ENCODE measurements at places on chromosomes 16 and 17.

DNA sequence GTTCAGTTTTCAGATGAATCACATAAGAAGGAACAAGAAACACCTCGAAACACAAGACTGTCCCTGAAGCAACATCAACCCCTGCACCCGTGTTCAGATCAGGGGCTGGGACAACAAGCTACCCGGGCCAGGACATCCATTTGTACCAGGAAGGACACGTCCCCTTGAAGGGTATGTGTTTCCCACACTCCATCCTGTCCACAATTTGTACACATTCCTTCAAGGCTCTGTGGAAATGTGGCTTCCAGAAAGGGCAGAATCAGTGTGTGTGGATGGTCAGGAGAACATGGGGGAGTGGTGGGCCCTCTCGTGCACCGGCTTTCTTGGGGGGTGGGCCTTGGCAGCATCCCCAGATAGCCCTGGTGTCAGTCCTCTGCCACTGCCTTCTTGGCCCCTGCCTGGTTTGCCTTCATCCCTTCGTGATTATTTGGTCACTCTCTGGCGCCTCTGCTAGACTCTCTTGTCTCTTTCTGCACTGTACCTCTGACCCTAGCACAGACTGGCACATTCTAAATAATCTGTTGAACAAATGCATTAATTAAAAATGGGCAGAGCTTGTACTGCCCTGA, 10.3 kb downstream of the KIFC3 start:
- DNase-seq = no peak

GRCh38 chr17:82748756-82749155, 3.1 kb upstream of the TBCD start:
- no peak for DNase-seq

DNA sequence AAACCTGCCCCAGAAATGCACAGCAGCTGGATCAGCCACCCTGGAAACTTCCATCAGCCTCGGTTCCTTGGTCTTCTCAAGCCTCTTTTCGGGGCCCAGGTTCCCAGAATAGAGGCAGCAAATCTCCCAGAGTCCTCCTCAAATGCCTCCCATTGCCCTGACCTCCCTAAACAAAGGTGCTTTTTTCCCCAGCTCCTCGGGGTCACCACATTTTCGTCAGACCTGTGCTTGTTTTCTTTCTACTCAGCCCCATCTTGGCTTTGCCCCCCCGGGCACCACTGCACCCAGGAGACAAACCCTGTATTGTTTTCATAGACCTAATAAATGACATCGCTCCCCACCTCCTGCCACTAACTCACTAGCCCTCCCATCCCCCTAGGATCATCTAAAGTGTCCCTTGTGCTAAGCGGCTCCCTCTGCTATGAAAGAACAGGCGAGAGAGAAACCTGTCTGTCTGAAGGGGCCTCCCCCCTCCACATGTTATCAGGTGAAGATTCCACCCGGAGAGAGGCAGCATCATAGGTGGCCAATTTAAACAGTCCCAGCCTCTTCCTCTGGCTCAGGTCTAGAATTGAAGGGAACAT, 451.1 kb downstream of the SOX9 start:
- no peak for DNase-seq

- DNase-seq = no peak
Observed at GRCh38 chr16:49596068-49596467, 222.5 kb downstream of the C16orf78 start.

- DNase-seq = no peak
Observed at GRCh38 chr17:48231995-48232959, 124.7 kb downstream of the SNX11 start.

GRCh38 chr17:15973834-15974233, 25.7 kb downstream of the ZSWIM7 start:
- no peak for DNase-seq

DNA sequence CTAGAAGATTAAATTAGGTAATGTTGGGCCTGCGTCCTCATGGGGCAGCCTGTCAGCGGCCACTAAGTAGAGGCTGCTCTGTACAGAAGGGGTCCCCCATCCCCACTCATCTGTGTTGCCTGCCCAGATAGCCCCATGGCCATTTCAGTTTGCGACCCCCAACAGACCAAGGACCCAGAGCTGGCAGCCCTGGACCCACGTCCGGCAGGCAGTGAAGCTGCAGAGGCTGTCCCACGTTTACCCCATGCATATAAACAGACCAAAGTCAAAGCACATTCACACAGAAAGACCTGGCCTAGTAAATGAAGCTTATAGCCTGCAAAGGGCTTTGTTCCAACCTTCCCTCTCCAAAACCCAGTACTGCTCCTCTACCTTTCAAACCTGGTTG, 4.6 kb downstream of the PDF start:
- DNase-seq = no peak

GRCh38 chr17:74431568-74432423, at the start of gene GPRC5C:
Gene GPRC5C (plus strand): TSS chr17:74432088. CDS start chr17:74439777, 7,689 bp downstream.
- peak; percentile 23 for DNase-seq

DNA sequence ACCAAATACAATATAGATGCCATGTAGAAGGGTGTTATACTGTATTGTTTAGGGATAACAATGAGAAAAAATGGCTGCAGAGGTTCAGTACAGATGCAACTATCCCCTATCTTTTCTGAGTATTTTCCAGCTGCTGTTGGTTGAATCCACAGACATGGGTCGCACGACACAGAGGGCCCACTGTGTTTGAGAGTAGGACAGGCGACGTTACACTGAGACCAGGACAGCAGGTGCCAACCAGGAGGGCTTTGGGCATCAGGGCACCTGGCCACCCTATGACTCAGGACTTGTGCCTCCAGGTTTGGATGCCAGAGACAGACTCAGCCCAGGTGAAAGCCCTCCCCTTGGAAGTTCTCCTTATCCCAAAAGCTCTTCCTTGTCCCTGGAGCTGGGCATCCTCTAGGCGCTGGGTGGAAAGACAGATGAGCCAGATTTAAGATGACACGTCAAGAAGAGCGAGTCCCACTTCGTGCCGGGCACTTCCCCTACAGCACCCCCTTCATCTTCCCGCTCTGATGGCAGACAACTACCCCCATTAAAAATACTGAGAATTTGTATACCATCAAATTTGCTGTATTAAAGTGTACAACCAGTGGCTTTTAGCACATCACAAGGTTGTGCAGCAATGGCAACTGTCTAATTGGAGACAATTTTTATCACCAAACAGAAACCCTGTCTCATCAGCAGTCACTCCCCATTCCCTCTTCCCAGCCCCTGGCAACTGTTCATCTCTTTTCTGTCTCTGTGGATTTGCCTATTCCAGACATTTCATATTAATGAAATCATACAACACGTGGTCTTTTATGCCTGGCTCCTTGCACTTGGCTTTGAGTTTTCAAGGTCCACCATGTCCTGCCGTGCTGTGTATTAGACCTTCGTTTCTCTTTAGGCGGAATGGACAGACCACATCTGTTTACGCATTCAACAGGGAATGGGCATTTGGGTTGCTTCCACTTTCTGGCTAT, 30.6 kb downstream of the TNFRSF13B start:
- no peak for DNase-seq

DNA sequence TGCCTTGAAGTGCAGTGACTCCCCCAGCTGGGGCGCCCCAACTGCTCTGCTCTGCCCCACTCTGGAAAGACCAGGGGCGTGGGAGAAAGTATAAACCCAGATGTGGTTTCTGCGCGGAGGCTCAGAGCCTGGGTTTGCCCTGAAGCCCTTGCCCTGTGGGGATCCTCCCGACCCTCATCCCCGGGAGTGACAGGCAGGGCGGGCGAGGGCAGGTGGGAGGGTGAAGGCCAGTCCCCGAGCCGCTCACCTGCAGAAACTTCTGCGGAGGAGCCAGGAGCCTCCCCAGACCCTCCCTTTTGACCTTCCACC, 3.8 kb downstream of the TPSD1 start:
- DNase-seq = no peak

GRCh38 chr17:55330344-55330933, 65.7 kb downstream of the HLF start:
- DNase-seq = no peak

GRCh38 chr17:33079201-33079600, 87.6 kb downstream of the SPACA3 start:
- DNase-seq = no peak

- no peak for DNase-seq
Observed at GRCh38 chr16:57276596-57276995, 7.9 kb downstream of the PLLP start.

GRCh38 chr17:4204190-4204589, 59.6 kb downstream of the ANKFY1 start:
- DNase-seq = no peak

- no peak for DNase-seq
Observed at GRCh38 chr17:78390241-78391050, 12.0 kb downstream of the PGS1 start.

GRCh38 chr17:61484174-61484573, 32.0 kb downstream of the TBX4 start:
- DNase-seq = no peak

- peak; percentile 82 for DNase-seq
Observed at GRCh38 chr17:30332057-30332542, 1.8 kb downstream of the TMIGD1 start.

DNA sequence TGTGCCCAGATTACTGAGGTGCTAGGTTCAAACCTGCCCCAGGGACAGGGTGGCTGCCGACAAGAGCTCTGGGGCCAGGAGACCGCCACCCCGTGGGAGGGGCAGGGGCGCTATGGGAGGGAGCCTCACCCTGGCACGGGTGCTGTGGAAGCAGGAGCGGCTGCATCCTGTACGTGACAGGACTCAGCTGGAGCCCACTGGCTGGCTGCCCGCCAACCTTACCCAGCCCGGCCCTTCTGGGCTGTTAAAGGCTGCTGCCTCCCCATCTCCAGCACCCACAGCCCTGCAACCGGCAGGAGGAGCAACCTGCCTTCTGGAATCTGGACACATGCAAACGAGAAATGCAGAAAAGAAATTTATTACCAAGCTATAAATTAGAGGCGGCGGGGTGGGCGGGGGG, 11.2 kb downstream of the PAM16 start:
- DNase-seq = no peak

DNA sequence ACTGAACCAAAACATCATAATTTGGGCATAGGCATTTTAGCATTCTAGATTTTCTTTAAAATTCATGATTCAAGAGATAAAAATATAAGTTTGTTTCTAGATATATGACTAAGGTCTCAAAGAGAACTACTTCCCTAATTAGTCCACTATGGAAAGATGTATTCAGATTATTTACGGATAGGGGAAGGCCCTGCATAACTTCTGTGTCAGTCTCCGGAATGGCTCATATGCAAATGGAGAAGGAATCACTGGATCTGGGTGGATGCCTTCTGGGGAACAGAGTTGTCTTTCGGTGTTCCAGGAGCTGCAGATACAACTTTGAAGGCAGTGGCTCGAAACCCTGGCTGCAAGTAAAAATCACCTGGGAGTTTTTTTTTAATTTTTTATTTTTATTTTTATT, 17.1 kb upstream of the WFIKKN2 start:
- DNase-seq = no peak

GRCh38 chr17:67043283-67043682, 1.1 kb upstream of the CACNG1 start:
- no peak for DNase-seq

DNA sequence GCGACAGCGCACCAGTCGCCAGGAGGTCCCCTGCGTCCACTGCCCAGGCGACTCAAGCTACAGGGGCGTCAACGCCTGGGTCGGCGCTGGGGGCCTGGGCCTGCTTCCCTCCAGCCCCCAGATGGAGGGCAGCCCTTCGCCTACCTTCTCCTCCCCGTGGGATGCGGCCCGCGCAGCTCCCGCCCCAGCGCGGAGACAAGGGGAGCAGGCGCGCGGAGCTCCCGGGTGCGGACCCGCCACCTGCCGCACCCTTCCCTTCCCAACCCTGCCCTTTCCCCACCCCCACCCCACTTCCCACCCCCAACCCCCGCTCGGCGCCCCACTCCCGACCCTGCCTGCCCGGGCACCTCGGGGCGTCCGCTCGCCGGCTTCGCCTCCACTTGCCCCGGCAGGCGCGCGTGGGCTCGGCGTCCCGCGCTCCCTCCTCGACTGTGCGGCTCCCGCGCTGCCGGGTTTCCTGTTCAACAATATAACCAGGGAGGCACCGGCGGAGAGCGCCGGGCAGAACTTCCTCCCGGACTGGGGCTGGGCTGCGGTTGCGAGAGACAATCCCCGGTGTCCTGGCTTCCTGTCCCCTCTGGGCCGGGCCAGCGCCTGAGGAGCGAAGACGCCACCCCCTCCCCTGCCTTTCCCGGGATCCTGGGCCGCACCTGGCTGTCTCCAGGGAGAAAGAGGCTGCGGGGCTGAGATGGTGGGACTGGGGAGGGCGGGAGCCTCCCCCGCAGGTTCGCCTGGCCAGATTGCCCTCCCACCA, at the start of gene ARHGAP27:
TSS of gene ARHGAP27 (minus strand) at position 466 of the 754 bp plus-strand sequence. CDS start 2,591 bp downstream, outside the sequence.
- peak; percentile 29 for DNase-seq

GRCh38 chr17:32773856-32774694, 102.8 kb downstream of the MYO1D start:
- DNase-seq = no peak

- DNase-seq = no peak
Observed at GRCh38 chr16:82993415-82993814, 366.6 kb downstream of the CDH13 start.

GRCh38 chr16:31486045-31486444, 3.1 kb downstream of the SLC5A2 start:
- DNase-seq = no peak

DNA sequence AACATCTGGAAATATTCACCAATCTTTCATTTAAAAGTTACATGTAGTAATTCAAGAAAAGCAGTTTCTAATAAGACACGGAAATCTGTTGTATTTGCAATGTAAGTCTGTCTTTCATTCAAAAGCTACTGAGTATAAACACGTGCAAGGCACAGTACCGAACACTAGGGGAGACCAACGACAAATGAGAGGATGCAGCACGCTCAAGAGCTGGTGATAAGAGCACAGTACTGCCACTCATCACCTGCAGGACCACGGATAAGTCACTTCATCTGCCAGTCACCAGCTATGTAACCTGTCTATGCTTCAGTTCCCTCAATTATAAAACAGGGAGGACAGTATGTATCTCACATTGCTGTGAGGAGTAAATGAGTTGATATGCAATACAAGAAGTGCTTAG, 67.1 kb downstream of the CLEC18A start:
- DNase-seq = peak; percentile 64

DNA sequence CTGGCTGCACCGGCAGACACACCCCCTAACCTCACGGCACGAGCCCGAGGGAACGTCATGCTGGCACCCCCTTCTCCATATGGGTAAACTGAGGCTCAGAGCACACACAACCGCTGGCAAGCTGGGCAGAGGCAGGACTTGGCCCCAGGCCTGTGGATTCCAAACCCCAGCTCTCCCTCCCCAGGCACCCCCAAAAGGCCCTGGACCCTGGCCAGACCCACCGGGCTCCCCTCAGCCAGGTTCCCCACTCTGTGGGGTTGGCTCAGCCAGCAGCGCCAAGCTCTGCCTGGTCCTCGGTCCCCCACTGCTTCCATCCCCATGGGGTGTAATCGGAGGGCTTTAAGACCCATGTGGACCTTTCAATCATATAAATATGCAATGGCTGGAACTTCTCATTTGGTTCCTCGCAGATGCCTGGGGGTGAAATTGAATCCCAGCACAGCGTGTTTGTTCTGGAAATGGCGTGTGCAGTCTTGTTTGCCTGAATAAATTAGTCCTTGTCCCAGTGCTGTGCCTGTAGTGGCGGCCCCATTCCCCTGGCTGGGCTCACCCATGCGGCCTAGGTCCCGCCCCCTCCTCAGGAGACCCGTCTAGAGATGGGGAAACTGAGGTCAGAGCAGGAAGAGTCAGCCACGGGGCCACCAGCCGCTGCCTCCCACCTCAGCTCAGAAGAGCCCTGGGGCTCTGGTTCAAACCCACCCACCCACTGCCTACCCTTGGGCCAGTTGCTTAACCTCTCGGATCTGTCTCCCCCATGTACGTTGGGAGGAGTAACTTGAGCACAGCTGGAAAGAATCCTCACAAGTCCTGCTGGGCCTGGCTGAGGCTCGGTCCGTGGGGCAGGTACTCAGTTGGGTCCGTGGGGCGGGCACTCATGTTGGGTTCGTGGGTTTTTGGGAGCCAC, 57.3 kb downstream of the ZFPM1 start:
- DNase-seq = no peak
